ENCODE measurements at places on chromosomes 2 and 18. TPM values are rescaled to one million over a fixed set of nuclear protein-coding genes. Genes with fewer than 3 reads are reported as not detected.
A peak's percentile ranks its signal among the peaks of the same experiment; 100 is the strongest.

Gene RUFY4
- total RNA-seq, result not detected

Gene TXNDC2
- not detected for total RNA-seq

Gene SPDYA
- 4.5 TPM for total RNA-seq

Gene HSPE1
- total RNA-seq, result 140 TPM

DNA sequence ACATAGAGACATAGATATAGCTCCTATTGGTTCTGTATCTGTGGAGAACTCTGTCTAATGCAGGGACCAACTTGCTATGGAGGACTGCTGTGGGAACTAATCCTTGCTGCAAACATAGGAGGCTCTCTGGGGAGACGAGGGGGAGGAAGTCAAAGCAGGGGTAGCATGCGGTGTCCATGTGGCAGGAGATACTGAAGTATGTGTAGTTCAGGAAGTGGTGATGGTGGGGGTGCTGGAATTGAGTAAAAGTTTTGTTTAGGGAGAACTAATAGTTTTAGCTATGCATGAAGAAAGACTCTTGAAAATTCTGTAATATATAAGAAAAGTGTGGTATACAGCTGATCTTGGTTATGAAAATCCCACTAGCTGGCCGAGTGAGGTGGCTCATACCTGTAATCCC, 62.0 kb downstream of the ANKRD44 start:
- peaks cover 27% of the 10 kb centered on the region for H3K36me3 ChIP-seq
- peak overlapping the region; percentile 96 for H3K27ac ChIP-seq
- no peaks in the 10 kb centered on the region for H3K27me3 ChIP-seq
- H3K4me3 ChIP-seq, result peak overlapping the region; percentile 79

DNA sequence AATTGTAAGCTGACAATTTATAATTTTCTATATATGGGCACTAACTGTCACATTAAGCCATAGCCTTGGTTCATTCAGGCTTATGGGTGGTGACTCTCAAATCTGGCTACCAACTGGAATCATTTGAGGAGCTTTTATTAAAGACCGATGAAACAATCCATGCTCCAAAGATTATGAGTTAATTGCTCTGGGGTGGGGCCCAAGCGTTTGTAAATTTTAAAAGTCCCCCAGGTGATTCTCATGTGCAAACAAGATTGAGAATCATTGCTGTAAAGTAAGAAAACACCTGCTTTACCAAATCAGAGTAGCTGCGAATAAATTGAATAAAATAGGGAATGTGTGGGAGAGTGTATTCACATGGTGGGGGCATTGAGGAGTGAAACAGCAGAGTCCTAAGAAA, 76.1 kb upstream of the RAB27B start:
- H3K4me3 ChIP-seq, result no peak overlapping the region
- H3K36me3 ChIP-seq, result no peaks in the 10 kb centered on the region
- H3K27ac ChIP-seq, result no peak overlapping the region
- peaks cover 11% of the 10 kb centered on the region for H3K27me3 ChIP-seq
- H3K4me1 ChIP-seq, result no peaks in the 10 kb centered on the region
- no peak for DNase-seq

- no peak overlapping the region for H3K27ac ChIP-seq
- no peaks in the 10 kb centered on the region for H3K27me3 ChIP-seq
- H3K4me1 ChIP-seq, result peaks cover 2% of the 10 kb centered on the region
- no peaks in the 10 kb centered on the region for H3K36me3 ChIP-seq
- no peak overlapping the region for H3K4me3 ChIP-seq
- no peak for DNase-seq
These were observed 167.1 kb downstream of the PRKCE start for GRCh38 chr2:45818591-45818990.

DNA sequence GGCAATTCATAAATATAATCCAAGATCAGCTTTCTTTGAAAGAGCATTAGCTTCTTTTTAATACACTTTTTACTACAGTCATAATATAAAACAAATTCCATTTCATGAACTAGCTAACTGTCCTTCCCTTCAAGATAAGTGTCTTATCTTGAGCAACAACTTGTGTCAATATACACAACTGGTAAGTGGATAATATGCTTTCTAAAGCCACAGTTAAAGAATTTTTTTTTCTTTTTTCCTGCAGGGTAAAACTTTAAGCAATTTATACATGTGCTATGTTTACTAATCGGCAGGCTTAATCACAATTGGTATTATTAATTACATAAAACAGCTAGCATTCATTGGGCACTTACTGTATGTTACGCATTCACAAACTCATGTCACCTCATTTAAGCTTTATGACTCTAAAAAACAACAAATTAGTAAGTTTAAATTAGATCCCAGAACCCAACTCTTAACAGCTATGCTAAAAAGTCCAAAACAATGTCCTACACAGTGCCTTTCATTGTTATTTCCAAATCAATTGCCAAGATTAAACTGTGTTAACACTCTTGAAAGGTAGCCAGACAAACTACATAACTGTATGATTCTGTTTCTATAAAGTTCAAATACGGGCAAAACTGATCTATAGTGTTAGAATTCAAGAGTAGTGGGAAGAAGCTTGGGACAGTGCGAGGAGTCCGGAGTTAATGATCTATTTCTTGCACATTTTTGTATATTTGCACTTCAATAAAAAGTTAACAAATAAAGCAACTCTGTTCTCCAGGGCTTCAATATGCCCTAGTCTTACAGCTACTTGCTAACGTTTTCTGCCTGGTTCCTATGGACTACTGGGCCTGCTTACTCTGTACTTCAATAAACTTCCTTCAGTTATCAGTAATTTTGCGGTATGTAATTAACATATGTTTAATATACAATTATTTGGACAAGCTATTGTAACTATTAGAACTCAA, 6.0 kb downstream of the TXNL1 start:
- peaks cover 36% of the 10 kb centered on the region for H3K4me1 ChIP-seq
- no peak for DNase-seq
- H3K27ac ChIP-seq, result no peak overlapping the region
- no peaks in the 10 kb centered on the region for H3K27me3 ChIP-seq

- no peaks in the 10 kb centered on the region for H3K27me3 ChIP-seq
- peak overlapping the region; percentile 21 for H3K4me3 ChIP-seq
- peaks cover 17% of the 10 kb centered on the region for H3K36me3 ChIP-seq
- peak overlapping the region; percentile 89 for H3K27ac ChIP-seq
- H3K4me1 ChIP-seq, result peaks cover 6% of the 10 kb centered on the region
These were observed 18.9 kb downstream of the NDC80 start for GRCh38 chr18:2590303-2590702.

DNA sequence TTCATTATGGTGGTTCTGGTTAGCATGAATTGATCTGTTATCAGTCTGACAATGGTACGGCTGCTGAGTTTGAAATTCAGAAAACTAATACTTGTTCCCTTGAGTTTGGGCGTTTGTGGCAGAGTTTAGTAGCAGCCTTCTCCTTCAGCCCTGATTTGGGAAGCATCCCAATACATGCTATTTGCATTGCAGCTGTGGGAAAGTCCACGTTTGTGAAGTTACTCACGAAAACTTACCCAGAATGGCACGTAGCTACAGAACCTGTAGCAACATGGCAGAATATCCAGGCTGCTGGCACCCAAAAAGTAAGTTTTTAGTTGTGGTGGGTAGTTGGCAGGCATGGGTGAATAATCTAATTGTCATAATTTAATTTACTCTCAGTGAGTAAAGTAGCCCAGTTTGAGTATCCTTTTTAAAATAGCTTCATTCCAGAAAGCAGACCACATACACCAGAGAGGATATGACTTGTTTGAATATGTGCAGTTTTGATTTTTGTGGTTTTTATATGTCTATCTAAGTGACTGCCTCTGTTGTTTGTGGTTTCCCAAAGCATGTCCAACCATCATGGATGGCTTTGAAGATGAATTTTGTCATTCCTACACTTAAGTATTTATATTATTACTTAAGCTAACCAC, 12.2 kb downstream of the DGUOK start:
- no peak overlapping the region for H3K27ac ChIP-seq
- DNase-seq, result no peak
- H3K36me3 ChIP-seq, result peaks cover 7% of the 10 kb centered on the region
- no peaks in the 10 kb centered on the region for H3K27me3 ChIP-seq
- no peak overlapping the region for H3K4me3 ChIP-seq

DNA sequence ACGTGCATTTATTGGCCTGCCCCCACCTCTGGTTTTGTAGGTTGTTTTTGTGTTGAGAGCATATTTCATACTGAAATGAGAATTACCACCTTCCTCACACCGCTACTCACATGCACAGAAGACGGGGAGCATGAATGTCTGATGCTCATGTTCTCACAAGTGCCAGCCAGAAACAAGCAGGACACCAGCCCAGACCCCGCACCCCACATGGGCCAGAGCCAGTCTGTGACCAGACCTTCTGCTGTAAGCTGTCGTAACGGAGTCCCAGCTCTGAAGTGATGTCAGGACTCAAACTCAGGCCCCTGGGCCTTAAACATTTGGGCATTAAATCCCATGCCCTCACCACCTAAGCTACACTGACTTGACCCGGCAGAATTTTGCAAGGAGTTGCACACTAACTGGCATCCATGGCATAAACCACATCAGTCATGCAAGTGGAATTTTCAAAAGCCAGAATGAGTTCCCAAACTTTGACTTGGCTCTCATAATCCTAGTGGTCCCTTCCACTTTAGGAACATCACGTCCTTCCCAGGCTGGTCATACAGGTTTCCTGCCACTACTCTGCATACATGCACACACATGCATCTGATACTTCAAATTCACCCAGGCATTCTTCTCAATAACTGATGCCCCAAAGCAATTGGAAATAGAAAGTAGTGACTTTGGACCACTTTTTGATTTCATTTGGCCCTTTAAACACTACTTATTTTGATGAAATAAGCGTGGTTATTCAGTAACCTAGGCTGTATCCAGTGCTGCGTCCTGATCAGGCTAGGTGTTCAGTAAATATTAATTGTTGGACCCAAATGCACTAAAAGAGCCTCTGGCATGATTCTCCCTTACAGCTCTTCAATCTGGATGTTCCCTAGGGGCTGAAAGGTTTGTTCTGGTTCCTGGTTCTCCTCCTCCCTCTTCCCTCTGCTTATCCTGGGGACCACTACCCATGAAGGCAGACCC, 223.1 kb upstream of the ID2 start:
- H3K27me3 ChIP-seq, result no peaks in the 10 kb centered on the region
- H3K4me1 ChIP-seq, result peaks cover 55% of the 10 kb centered on the region
- no peak for DNase-seq
- peak overlapping the region; percentile 69 for H3K4me3 ChIP-seq
- no peaks in the 10 kb centered on the region for H3K36me3 ChIP-seq

DNA sequence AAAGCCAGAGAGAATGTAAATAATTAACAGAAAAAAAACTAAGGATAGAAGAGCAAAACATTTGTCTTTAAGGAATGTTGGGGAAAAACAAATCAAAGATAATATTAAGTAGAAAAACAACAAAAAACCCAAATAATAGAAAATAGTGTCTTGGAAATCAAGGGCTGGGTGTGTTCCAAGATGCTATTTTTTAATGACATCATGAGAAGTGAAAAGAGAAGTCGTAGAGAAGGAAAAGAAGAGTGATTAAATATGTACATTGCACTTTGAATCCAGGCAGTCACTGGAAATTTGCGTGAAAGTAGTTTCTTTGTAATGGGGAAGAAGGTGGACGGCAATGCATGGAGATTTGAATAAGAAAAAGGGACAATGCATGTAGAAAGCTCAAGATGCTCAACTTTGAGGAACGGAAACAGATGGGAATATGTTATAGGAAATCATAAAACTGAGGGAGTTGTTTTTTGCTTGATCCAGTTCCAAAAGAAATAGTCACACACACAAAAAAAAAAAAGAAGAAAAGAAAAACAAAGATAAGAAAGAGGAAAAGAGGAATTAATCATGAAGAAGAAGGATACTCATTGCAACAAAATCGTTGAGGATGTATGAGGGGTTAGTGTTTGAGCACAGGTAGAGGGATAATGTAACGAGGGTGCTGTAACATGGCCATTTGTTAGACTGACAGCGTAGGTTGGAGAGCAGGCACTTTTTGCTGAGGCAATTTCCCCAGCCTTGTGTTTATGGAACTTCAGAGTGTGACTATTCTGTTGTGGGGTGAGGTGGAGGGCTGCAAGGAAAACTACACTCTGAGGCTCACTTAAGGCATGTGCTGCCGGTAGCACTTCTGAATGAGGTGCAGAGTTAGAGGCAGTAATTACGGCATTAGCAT, 184.1 kb downstream of the CALCRL start:
- DNase-seq, result no peak
- H3K4me1 ChIP-seq, result no peaks in the 10 kb centered on the region
- H3K36me3 ChIP-seq, result no peaks in the 10 kb centered on the region
- no peak overlapping the region for H3K27ac ChIP-seq
- H3K4me3 ChIP-seq, result no peak overlapping the region

DNA sequence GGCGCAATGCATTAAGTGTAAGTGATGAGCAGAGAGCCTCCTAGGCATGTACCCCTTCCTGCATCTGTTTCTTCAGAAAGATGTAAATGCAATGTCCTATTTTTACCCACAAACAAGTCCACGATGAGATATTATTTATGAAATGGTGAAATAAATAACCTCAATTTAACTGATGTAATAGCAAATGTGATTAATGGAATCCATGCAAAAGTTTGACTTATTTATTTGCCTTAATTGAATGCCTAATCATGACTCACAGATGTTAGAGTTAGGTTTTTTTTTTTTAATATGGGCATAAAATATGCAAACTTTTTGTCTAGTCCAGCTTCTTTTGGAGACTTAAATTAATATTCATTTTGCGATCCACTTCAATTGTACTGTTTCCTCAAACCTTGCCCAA, 67.7 kb upstream of the ITGA4 start:
- peaks cover 10% of the 10 kb centered on the region for H3K4me1 ChIP-seq
- no peak overlapping the region for H3K4me3 ChIP-seq
- no peaks in the 10 kb centered on the region for H3K27me3 ChIP-seq
- no peaks in the 10 kb centered on the region for H3K36me3 ChIP-seq

GRCh38 chr2:145572238-145572637, 1052.3 kb upstream of the ZEB2 start:
- H3K27me3 ChIP-seq, result peaks cover 4% of the 10 kb centered on the region
- H3K4me1 ChIP-seq, result no peaks in the 10 kb centered on the region
- H3K4me3 ChIP-seq, result no peak overlapping the region
- no peak overlapping the region for H3K27ac ChIP-seq
- no peaks in the 10 kb centered on the region for H3K36me3 ChIP-seq

- no peaks in the 10 kb centered on the region for H3K4me1 ChIP-seq
- H3K27ac ChIP-seq, result no peak overlapping the region
- H3K4me3 ChIP-seq, result no peak overlapping the region
- no peak for DNase-seq
These were observed 616.1 kb downstream of the SLC4A3 start for GRCh38 chr2:220243571-220243970.

DNA sequence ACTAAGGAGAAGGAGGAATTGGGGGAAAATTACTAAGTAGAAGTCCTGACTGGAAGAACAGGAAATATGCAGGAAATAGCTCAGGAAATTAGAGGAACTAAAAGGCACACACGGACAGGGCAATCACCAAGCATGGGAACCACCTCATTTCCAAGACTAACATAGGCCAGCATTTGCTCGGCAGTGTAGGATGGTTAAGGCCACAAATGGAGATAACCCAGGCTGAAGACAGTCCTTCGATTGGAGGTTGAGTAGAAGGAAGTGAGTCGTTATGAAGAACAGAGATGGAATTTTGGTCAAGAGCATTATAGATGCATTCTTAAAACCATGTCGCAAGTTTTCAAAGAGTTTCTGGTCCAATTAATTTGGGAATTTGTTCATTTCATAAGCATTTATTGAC, 401.4 kb downstream of the ALK start:
- H3K4me1 ChIP-seq, result no peaks in the 10 kb centered on the region
- H3K27ac ChIP-seq, result no peak overlapping the region
- no peak overlapping the region for H3K4me3 ChIP-seq
- H3K36me3 ChIP-seq, result no peaks in the 10 kb centered on the region
- peaks cover 12% of the 10 kb centered on the region for H3K27me3 ChIP-seq

GRCh38 chr2:72024451-72025175, 123.0 kb downstream of the CYP26B1 start:
- DNase-seq, result no peak
- no peak overlapping the region for H3K27ac ChIP-seq
- H3K36me3 ChIP-seq, result no peaks in the 10 kb centered on the region
- H3K4me3 ChIP-seq, result no peak overlapping the region
- no peaks in the 10 kb centered on the region for H3K4me1 ChIP-seq
- peaks cover 3% of the 10 kb centered on the region for H3K27me3 ChIP-seq
